Stromal cell of bone marrow (primary cell): ENCODE measurements at places on chromosomes 4 and X.

- no peak for DNase-seq
Measured at GRCh38 chr4:131337936-131338335, 1811.2 kb upstream of the PCDH10 start.

- DNase-seq = no peak
Measured at GRCh38 chrX:39125834-39126233, 324.6 kb downstream of the MID1IP1 start.

- no peak for DNase-seq
Measured at GRCh38 chrX:55490121-55490520, 473 bp upstream of the USP51 start.

- no peak for DNase-seq
Measured at GRCh38 chrX:9560219-9560618, 95.4 kb downstream of the TBL1X start.

- DNase-seq = peak; percentile 40
Measured at GRCh38 chr4:119314356-119314755, 7.6 kb downstream of the FABP2 start.

- DNase-seq = no peak
Measured at GRCh38 chr4:80140194-80140593, 57.1 kb upstream of the PRDM8 start.

GRCh38 chr4:79598801-79599200 is 190.8 kb upstream of the GK2 start:
- DNase-seq = no peak

DNA sequence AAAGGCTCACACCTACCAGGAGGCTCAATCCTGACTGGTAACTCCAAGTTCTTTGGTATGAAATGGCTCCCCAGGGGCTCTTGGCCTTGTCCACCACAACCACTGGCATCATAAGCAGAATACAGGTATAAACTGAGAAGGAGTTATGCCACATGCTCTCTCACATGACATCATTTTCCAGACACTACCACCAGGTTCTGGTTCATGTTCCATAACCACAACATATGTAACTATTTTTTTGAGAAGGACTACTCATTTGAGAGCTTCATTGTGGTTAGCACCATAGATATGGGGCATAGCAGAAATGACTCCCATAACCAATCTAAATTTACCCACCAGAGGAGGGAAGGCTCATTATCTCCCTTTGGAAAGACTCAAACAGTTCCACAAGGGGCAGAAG is 19.6 kb downstream of the PRDM5 start:
- DNase-seq = no peak

DNA sequence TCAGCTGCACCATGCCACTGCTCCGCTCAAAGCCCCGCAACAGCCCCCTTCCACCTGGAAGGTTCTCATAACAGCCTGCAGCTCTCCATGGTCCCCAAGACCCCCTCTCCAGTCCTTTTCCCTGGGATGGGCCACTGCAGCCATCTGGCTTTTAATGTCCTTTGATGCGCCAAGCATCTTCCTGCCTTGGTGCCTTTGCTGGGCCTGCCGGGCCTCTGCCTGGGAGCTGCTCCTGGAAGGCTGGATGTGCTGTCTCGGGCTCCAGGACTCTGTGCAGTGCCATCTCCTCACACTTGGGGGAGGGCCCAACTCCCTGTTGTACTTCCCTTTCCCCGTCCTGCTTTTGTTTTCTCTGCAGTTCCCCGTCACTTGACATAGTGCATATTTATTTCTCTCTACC is 60.3 kb downstream of the TAPT1 start:
- no peak for DNase-seq

DNA sequence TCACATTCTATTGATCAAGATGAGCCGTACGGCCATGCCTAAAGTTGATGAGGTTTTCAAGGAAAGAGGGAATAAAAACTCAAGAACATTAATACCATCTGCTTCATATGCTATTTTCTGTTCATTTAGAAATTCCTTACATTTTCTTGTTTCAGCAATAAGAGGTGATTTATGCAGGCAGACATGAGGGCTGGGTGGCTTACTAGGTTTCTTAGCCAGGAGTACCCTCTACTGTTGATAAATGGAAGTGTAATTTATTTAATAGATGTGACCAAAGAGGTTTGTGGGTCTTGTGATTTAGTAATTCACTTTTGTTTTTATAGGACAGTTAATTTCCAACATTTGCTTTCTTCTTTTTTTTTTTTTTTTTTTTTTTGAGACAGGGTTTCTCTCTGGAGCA is 6.4 kb upstream of the SMIM9 start:
- DNase-seq = peak; percentile 14

DNA sequence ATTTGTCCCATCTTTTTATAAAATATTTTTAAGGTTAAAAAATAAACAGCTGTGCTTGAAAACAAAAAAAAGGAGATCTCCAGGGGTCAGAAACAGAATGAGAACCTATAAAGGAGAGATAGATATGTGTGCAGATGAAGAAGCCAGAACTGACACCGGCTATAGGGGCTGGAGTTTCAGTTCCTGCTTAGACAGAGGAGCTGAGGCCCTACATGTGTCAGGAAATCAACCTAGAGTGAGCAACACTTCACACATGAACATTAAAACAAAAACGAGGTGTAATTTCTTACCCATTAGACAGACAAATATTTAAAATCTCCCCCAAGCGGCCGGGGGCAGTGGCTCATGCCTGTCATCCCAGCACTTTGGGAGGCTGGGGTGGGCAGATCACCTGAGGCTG is 17.8 kb upstream of the HUWE1 start:
- no peak for DNase-seq

GRCh38 chrX:116379854-116380253 is 56.6 kb upstream of the SLC6A14 start:
- DNase-seq = peak; percentile 82

GRCh38 chr4:103853627-103854026 is 133.8 kb upstream of the TACR3 start:
- no peak for DNase-seq

GRCh38 chr4:2887343-2887742 is 43.7 kb downstream of the ADD1 start:
- no peak for DNase-seq

GRCh38 chrX:41005445-41005992 is 79.7 kb upstream of the USP9X start:
- no peak for DNase-seq

DNA sequence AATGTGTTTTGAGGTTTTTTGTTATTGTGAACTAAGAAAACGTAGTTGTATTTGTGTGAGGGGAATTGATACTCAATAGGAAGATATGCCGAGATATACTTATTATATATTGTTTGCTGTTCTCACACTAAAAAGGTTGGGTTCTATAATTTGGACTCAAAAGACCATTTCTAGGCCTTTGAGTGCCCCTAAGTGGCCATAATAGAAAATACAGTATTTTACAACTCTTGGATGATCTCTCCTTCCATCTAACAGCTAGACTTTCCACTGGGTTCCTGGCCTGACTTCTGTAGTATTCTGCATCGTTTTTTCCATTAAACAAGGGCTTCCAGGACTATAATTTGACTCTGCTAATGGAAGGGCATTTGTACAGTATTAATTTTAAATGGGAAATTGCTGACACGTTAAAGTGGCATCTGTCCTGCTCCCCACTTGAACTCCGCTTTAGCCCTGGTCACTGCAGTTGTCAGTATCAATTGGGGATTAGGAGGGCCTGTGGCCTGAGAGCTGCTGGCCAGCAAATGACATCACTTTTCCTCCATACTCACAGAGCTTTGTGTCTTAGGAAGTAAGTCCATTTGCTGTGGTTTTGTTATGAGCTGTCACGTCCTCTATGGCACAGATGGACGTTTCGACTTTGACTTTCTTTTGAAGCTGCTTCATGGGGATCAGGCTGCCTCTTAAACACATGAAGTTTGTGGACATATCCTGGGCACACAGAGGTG is 176.9 kb downstream of the SLIT2 start:
- DNase-seq = no peak

- DNase-seq = no peak
Measured at GRCh38 chr4:68654946-68655721, 15.3 kb downstream of the UGT2B15 start.

DNA sequence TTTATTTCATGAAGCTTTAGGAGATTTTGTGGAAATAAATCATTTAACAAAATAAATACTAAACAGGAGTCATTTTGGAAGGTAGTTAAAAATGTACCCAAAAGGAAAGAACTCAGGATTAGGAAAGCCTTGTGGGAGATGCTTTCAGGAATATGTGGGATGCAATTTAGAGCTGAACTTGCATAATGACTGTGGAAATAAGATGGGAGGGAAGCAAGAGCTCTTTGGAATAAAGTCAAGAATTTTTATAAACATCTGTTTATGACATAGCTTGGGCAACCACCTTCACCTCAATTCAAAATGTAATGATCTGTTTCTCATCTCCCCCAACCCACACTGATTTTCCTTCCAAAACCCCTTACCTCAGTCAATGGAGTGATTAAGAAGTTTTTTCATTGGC is 623.8 kb downstream of the FAT4 start:
- DNase-seq = no peak

- DNase-seq = no peak
Measured at GRCh38 chrX:130091980-130092522, 18.2 kb downstream of the ELF4 start.

- DNase-seq = peak; percentile 80
Measured at GRCh38 chr4:74531963-74532794, 87.2 kb downstream of the AREG start.

DNA sequence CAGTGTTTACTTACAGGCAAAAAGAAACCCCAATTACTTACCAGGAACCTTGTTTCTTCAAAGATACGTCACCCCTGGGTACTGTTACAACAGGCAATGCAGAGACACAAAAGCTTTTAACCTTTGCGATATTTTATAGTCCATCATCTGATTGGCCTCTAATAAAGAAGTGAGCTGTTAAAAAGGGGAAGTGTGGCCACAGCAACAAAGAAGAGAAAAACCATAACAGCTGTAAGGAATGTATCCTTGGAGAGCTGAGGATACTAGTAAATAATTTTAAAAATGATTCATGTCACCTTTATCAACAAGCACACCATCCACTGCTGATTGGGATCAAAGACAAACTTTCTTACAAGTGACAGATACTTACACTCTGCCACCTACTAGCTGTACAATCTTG is 14.1 kb downstream of the GABRA4 start:
- DNase-seq = no peak

GRCh38 chr4:185774845-185775680 is 36.9 kb downstream of the SORBS2 start:
- DNase-seq = peak; percentile 91

GRCh38 chrX:17923546-17923945 is 62.4 kb upstream of the RAI2 start:
- no peak for DNase-seq

GRCh38 chrX:41019041-41019392 is 66.2 kb upstream of the USP9X start:
- DNase-seq = no peak

- DNase-seq = no peak
Measured at GRCh38 chr4:180581061-180581460, 1662.1 kb upstream of the TENM3 start.

DNA sequence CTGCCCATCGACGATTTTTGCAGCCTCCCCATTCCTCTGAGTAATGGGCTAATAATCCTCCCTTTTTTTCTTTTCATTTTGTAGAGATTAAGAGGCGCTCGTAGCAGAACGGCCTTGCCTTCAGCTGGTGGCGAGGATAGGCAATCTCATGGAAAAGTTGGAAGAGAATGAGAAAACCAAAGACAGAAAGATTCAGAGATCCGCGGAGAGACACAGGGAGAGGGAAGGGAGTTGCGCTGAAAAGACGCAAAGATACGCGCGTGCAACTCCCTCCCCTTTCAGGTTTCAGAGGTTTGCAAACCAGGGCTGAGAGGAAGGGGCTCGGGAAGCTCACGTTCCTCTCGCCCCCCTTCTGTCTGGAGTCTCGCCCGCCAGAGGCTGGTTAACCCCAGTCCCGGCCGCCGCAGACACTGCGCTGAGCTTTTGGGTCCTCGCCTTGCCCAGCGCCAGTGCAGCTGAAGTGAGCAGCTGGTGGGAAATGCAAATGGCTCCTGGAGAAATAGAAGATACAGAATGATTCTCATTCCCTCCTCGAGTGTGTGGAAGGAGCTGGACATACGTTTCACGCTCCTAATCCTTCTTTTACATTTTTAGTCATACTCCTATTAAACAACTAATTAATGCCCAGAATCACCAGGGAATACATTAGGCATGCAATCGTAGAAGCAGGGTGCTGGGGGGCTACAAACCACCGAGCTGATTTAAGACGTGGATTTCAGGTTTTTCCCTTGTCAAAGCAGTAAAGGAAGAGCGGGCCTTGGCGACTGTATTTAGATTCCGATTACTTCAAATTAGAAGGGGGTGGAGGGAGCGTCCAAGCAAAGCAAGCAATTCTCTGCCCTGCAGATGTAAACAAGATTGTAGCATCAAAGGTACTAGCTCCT is 16.6 kb upstream of the PITX2 start:
- DNase-seq = no peak

- DNase-seq = no peak
Measured at GRCh38 chrX:29419774-29420553, 795.4 kb upstream of the MAGEB2 start.

DNA sequence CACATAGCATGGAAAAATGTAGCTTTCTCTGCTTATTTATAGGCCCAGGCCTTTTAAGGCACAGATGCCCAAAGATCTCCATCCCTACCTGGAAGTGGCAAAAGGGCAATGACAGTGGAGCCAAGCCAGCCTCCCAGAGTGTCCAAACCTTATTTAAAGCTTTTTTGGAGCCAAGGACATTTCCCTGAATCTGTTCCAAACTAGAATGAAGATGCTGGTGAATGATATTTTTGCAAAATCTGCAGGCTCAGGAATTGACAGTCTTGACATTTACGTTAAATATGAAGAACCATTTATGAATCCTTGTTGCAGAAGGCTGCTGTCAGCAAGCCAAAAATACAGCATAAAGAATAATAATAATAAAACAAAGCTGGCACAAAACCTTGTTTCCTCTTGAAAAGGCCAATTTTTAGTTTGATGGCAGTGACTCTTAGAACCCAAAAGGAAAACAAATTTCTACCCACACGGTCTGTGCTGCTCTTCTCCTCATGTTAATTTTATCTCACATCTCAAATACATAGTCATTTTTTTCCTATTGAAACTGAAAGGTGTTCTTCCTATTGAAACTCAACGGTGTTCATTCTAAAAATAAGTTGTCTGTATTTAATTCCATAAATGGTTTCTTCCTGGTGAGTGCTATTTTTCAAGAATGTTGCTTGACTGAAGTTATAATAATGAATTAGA is 206.3 kb upstream of the TBL1X start:
- DNase-seq = no peak

- DNase-seq = no peak
Measured at GRCh38 chr4:46922205-46922604, 13.2 kb upstream of the COX7B2 start.

DNA sequence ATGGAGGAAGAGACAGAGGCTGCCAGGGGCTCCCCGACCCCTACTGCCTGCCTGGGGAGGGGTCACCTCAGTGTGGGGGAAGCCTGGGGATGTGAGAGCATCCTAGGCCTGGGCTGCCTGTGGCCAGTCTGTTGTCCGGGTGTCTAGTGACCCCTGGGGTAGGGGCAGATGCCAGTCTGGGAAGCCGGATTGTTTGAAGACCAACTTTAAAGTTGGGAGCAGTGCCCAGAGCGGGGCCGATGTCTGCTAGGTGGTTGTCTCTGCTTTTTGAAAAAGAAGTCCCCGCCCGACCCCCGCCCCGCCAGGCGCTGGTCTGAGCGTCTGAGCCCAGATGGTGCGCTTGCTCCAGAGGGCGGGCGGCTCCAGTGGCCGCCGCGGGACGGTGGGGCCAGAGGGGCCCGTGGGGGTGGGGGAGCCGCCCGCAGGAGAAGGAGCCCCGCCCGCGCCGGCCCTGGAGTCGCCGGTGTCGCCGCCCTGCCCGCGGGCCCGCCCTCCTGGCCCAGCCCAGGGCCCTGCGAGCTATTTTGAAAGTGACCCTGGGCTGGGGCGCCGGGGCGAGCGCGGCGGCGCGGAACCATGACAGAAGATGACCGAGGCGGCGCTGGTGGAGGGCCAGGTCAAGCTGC is at the start of gene DOK7:
DOK7 (plus strand) TSS at position 517 of the 626 bp plus-strand sequence; CDS start at position 587, 70 bp downstream.
- no peak for DNase-seq
